Stimulated activated CD4-positive, alpha-beta T cell treated with anti-CD3 and anti-CD28 coated beads, Interleukin-4, amount 100 ng/mL, for 48 hours (primary cell): ENCODE measurements at places on chromosomes 11 and 22.

- no peak for DNase-seq
Observed at GRCh38 chr11:60964801-60965200, 6.7 kb upstream of the CD6 start.

DNA sequence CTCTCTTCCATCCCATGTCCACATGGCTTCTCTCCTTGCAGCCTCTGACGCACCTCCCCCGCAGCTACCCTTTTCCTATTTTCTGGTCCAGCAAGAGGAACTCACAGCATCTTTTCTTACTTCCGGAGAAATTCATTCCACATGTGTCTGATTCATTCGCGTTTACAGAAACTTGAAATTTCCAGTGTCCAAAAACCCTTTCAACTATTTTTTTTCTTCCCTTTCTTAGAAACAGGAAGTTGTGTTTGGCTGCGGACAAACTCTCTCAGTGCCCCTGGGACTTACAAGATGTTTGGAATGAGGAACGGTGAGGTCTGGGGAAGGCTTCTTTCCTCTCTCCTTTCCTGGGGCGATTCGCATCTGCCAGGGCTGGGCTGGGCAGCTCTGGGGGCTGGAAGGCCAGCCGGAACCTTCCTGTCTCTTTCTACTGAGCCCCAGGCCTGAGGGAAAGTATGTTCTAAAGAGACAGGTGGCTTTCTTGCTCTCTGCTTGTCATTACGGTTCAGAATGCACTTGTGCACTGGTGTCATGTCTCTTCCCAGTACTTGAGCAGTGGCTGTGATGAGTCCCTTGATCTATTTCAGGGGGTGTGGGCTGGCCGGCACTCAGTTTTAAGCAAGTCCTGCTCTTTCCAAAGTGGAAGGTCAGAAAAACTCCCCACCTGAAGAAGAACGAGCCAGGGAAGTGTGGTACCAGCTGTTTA lies 27.5 kb downstream of the ADAMTS8 start:
- DNase-seq: no peak

DNA sequence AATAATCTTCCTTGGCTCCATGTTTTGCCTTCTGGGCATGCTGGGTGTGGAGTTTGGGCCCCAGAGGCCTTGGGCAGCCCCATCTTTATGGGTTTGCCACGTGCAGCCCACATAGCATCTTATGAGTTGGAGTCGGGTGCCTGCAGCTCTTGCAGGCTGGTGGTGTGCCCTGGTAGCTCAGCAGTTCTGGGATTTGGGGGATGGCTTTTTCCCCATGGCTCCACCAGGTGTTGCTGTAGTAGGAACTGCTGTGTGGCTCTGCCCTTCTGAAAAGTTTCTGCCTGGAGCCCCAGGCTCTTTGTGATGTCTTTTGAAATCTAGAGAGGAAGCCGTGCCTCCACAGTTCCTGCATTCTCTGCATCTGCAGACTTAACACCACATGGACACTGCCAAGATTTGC lies 16.8 kb downstream of the EED start:
- DNase-seq: no peak

GRCh38 chr22:50581950-50582492 lies 628 bp downstream of the CHKB start:
- DNase-seq: peak; percentile 23

GRCh38 chr22:11628651-11629511 lies 3899.1 kb upstream of the OR11H1 start:
- DNase-seq: no peak

DNA sequence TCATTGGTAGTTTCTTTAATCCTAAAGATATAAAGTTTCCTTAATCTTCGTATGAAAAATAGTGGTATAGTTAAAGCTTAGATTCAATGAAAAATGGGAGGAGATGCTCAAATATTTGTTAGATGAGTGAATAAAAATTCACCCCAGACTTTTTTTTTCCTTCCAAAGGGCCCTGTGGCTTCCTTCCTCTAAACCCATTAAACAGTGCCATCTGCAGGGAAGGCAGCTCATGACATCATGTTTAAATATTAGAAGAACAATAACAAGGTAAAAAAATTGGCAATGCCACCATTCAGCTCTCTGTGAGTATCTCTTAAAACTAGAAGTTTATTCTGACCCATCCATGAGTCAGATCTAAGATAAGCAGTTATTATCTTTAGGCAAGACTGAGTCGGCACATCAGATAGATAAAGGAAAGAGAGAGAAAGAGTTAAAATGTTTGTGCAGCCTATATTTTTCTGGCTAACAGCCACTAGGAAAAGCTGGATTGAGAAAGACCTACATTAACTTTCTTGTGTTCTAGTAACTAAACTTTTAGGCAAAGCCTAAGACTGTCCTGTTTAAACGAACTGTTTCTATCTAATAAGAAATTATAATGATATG lies 19.1 kb upstream of the OOSP1 start:
- no peak for DNase-seq

- no peak for DNase-seq
Observed at GRCh38 chr11:125625225-125625629, 264 bp downstream of the CHEK1 start.

DNA sequence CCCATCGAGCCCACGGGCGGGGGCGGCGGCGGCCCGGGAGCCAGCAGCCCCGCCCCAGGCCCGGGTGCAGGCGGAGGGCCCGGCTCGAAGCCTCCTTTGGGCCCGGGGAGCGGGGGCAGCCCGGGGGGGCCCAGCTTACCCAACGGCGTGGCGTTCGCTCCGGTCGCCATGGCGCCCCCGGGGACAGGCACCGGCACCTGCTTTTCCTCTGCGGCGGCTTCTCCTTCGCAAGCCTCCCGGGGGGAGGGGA lies 194 bp downstream of the SF1 start:
- DNase-seq: no peak

- DNase-seq: no peak
Observed at GRCh38 chr22:50443197-50443596, 31.6 kb downstream of the SBF1 start.

DNA sequence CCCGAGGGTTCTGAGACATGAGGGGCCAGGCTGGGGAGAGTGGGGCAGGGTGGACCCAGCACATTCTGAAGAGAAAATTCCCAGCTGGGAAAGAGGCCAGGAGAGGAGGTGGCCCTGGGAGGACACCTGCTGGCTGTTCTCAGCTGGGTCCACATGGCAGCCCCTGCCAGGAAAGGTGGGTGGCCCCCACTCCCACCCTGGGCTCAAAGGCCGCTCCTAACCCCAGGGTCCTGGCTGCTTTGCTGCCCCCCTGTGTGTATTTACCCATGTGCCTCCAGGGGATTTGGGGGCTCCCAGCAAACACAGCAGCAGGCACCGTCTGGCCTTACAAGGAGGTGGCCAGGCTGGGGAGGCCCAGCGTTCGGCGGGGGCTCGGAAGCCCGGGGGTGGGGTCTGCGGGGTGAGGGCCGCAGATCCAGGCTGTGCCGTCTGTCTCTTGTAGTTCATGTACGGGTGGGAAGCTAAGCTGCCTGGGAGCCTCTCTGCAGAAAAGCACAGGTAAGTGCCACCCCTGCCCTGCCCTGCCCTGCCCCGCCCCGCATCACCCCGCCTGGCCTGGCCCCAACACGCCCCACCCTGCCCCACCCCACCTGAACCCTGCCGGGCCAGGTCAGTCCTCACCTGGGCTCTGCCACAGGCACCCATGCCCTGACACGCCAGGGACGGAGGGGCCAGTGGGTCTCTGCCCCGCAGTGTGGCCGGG lies 10.6 kb downstream of the MUC5B start:
- DNase-seq: no peak
